ENCODE measurements at places on chromosomes 4 and X.

GRCh38 chrX:79153348-79153747 is 8.9 kb downstream of the GPR174 start:
- no peak for DNase-seq

- DNase-seq = no peak
Measured at GRCh38 chr4:13920111-13920875, 292.8 kb upstream of the BOD1L1 start.

- no peak for DNase-seq
Measured at GRCh38 chrX:74423289-74423998, 2.2 kb downstream of the SLC16A2 start.

- DNase-seq = no peak
Measured at GRCh38 chr4:177901786-177902185, 459.5 kb upstream of the AGA start.

GRCh38 chr4:165505958-165506837 is 127.4 kb downstream of the CPE start:
- DNase-seq = no peak

- no peak for DNase-seq
Measured at GRCh38 chr4:125520258-125520990, 205.7 kb downstream of the FAT4 start.

DNA sequence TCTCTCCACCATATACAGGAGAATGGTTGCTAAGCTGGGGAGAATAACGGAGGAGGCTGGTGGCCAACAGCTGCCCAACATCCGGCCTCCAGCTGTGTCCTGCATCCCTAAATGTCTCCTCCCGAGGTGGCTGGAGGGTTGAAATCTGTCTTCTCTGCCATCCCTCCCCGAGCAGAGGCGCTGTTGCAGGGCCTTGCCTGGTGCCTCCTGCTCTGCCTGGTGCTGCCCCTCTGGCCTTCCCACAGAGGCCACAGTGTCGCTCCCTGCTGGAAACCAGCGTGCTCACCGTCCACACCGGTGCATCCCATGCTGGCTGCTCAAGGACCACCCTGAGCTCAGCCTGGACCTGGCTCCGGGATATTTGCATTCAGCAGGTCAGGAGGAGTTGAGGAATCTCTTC is 115.2 kb downstream of the ENPP6 start:
- no peak for DNase-seq

DNA sequence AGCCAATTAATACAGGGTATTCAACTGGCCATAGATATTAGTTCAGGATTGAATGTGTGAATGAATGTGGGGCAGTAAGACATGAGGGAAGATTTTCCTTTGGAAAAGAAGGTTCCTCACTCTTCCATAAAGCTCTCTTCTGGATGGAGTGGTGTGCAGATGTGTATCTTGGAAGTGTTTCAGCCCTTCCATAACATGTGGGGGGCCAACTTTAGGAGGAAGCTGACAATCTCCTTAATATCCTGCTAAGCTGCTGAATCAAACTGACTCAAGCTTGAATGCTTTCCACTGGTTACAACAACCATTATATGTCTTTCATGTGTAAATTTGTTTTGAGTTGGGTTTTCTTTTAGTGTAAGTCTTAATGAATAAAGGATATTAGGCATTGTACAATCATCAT is 40.3 kb downstream of the FANCB start:
- DNase-seq = no peak

DNA sequence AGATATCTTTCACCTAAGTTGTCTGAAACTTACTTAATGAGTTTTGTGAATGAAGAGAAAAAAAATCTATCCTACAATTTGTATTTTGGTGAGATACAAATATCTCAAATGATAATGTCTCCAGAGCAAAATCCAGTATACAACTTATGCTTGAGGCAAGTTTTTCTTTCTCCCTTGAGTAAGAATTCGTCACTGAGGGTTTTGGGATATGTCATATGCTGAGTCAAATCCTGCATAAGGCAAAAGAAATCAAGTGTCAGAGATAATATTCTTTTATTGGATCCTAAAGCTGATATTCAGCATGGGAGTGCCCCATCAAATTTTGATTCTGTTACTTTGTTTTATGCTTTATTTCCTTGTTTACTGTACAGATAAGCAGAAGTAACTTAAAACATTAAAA is 1308.6 kb downstream of the ARAP2 start:
- no peak for DNase-seq

- peak; percentile 53 for DNase-seq
Measured at GRCh38 chr4:74793757-74794381, 454 bp downstream of the BTC start.

- no peak for DNase-seq
Measured at GRCh38 chr4:185305979-185306442, 89.7 kb downstream of the LRP2BP start.

DNA sequence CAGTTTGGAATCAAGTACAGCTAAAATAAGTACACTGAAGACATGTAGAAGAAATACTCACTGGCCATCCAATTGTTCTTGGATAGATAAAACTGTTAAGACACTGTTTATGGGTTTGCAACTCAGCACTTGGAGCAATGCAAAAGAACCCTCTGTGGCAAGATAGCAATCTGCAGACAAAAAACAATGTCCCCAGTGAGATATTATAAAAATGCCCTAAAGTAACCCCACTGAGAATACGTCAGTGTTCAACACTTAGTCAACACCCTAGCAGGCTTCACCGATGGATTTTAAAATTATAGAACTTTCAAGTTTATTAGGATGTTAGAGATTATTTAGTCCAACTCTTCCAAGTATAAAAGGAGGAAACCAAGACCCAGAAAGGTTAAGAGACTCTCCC is 47.5 kb upstream of the NDP start:
- no peak for DNase-seq

GRCh38 chr4:12445711-12446235 is 1017.1 kb upstream of the HS3ST1 start:
- DNase-seq = no peak

DNA sequence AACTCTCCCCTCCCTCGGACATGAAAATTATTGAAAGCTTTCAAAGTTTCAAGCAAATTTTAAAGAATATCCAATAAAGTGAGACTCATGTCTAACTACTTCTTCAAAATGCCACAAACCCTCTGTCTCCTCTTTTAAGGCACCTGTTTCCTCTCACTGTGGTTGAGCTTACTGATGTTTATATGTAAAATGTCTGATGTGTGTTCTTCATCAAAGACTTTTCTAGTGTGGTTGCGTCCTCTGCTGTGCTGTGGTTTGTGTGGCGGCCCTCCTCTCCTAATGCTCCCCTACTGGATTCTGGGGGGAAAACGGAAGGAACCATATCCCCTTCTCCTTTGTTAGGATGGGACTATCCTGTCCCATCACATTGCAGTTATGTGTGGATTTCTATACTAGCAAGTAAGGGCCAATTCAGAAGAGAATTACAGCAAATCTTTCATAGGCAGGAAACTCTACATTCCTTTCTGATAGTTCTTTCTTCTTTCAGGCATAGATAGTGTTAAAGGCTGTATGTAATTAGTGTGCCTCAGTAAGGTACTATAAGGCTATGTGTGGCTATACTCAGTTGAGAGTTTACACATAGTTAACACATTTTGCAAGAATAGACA is 221.0 kb upstream of the GPRIN3 start:
- no peak for DNase-seq

GRCh38 chr4:53015681-53016080 is 153.6 kb downstream of the RASL11B start:
- peak; percentile 25 for DNase-seq

DNA sequence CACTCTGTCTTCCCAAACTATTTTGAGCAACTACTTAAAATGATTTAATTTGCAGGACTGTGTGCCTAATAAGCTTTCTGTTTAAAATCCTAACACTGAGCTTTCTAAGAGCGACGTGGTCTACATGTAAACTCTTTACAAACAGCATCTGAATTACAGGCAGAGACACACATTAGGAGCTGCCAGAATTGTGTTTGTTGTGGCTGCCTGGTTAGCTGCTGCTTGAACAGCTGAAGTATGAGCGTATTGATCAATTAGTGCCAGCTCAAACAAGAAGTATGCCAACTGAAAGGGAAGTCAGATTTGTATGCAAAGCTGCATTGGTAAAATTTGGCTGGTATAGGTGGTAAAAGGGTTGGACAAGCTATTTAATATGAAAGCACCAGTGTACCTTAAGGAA is 384.4 kb downstream of the PCDH7 start:
- peak; percentile 68 for DNase-seq

DNA sequence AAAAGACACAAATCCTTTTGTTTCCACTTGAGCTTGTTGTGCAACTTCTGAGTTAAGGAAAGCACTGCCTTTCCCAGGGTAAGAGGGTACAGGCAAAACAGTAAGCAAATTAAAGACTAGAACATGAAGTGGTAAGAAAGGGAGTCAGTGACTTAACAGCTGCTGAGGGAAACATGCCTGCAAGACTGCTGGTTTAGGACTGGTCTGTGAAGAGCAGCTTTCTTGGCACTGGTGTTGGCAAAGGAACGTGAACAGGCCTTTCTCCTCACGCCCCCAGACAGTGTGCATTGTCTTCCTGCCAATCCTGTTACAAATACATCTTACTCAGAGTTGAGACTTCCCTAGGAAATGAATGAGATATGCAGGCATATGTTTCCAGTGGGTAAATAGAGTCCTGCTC is 2.6 kb downstream of the LHFPL1 start:
- no peak for DNase-seq

- peak; percentile 72 for DNase-seq
Measured at GRCh38 chr4:87073199-87074120, 138.6 kb downstream of the AFF1 start.

DNA sequence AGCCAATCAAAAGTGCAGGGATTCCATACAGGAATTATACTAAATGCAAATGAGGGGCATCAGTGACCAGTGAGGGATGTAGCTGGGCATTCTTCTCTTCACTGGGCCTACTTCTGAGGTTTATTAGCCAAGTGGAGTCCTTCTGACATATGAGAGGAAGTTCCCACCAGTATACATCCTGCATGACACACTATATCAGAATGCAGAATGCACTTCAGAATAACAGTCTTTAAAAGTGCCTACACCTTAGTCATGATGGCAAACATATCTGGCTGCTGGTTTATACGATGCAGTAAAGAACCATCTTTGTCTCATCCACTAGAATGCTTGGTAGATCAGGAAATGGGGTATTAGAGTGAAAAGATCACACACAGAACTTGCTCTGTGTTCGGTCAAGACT is 180.3 kb upstream of the PPARGC1A start:
- DNase-seq = no peak

- no peak for DNase-seq
Measured at GRCh38 chr4:128913228-128913627, 103.7 kb downstream of the JADE1 start.

- DNase-seq = no peak
Measured at GRCh38 chr4:54525602-54526001, 132.2 kb upstream of the KIT start.

DNA sequence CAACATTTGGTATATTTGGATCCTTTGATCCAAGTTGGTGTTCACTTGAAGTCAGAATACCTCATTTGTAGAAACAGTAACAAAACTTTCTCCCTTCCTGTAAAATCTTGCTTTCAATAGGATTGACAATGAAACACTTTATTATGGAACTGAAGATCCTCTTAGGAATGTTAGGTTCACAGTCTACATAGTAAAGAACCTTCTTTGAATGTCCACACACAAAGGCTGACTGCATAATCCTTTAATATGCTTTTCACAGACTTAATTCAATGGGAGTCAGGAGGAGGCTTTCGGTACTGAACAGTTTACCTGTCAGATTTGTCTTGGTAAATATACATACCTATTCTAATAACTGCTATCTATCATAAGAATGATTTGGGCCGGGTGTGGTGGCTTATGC is 188.5 kb downstream of the SPRY1 start:
- no peak for DNase-seq

DNA sequence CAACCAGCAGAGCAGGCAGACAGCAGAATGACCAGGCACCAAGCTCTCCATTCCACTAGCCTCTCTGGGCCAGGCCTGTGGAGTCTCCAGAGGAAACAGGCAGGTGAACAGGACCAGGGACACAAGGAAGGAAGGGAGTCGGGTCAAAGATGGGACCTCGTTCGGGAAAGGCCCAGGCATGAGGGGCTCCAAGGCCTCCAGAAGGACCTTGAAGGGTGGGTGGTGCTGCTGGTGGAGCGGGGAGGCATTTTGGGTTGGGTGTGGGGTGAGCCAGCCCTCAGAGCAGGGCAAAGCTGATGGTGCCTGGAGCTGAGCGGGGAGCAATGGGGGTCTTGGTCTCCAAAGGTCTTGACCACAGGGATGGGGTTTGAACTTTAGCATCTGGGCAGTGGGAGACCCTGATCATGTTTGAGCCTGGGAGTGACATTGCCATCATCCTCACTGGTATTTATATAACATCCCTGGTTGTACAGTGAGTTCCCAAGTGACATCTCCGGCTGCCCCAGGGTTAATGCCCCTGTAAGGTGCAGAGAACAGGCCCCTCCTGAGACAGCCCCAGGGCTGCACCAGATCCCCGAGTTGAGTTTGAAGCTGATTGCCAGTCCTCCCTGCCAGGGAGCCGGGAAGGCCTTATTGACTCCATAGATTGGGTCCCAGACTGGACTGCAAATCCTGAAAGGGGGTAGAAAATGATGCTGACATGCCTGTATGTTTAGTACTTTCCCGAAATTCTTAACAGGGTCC is 52.7 kb downstream of the PSAPL1 start:
- no peak for DNase-seq

GRCh38 chr4:89704651-89705395 is 132.1 kb downstream of the SNCA start:
- no peak for DNase-seq

- peak; percentile 22 for DNase-seq
Measured at GRCh38 chr4:11427121-11427996, 1.3 kb downstream of the HS3ST1 start.

DNA sequence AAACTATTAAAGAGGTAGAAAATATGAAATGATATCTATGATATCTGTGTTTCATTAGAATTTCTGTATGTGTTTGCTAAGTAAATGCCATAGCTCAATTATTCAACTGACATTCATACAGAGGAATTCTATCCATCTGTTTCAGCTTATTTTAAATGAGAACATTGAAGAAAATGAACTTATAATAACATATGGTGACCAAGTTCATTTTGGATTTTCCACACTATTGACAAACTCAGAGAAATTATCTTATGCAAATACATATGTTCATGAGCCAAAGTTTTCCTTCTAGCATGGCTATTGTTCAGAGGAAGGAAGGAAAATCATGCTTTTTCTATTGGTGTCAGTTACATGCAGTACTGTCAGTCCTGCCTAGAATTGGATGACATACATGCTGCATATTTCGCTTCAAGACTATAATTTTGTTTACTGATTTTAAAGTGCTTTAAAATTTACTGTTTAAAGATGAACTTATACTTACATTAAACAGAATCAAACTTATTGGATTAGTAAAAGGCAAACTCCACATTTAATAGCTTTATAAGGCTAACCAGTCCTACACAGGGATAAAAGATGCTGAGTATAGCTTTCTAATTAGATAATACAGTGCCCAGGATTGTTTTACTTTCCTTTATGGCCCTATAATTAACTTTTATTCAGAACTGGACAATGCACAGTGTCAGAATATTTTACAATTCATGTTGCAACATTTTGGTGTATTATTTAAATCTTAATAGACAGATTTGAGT is 646.2 kb downstream of the TRAM1L1 start:
- no peak for DNase-seq

- no peak for DNase-seq
Measured at GRCh38 chr4:176595257-176595656, 197.5 kb downstream of the VEGFC start.

- DNase-seq = no peak
Measured at GRCh38 chr4:165462009-165462408, 83.2 kb downstream of the CPE start.

Measured in NCI-H2029 (cell line).